ENCODE measurements at places on chromosomes 1 and 21.

DNA sequence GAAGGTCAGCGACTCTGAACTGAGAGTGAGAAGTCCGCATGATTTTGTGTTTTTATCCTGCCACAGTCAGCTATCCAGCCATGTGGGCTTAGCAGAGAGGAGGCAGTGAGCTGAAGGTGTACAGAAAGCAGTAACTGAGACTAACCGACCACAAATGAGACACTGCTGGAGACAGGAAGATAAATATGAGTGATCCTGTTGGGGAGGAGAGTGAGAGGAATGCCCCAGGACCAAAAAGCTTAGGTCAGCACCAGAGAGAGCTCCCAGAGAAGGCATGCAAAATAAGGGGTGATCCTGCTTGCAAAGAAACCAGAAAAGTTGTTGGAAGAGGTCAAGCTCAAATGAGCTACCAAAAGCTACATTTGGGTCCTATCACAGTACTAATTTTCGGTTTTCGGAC is 63.7 kb downstream of the HLCS start:
- no peak for DNase-seq

DNA sequence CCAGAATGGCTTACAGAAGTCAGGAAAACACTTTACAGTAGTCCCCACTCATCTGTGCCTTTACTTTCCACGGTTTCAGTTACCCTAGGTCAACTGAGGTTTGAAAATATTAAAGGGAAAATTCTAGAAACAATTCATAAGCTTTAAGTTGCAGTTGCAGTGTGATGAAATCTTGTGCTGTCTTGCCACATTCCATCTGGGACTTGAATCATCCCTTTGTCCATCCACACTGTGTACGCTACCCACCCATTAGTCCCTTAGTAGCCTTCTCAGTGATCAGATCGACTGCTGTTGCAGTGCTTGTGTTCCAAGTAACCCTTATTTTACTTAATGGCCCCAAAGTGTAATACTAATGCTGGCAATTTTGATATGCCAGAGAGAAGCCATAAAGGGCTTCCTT is 30.5 kb downstream of the ZCCHC17 start:
- no peak for DNase-seq

DNA sequence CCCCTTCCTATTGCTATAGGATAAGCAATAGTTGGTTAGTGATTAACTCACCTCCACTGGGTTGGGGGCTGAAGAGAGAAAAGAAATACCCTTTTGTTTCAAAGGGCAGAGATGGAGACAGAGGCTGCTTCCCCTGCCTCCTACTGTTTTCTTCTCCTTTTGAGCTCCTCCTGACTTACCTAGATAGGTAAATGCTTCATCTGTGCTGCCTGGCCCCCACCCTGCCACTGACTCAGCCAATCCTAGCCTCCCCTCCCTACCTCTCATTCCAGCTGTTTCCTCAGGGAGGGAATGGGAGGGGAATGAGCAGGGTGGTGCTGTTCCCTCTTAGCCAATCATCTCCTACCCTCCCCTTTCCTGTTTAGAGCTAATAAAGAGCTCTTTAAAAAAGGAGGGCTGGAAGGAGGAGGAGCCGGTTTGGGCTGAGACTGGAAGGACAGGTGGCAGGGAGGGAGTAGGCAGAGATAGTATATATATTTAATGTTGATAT is at the start of gene C1orf116:
Gene C1orf116 (minus strand): TSS at position 229 of the 490 bp plus-strand sequence. CDS start 5,158 bp downstream, outside the sequence.
- no peak for DNase-seq

- no peak for DNase-seq
Measured at GRCh38 chr21:42601656-42602055, 51.8 kb upstream of the PDE9A start.

- DNase-seq = no peak
Measured at GRCh38 chr21:33042812-33043211, 17.1 kb downstream of the OLIG2 start.

DNA sequence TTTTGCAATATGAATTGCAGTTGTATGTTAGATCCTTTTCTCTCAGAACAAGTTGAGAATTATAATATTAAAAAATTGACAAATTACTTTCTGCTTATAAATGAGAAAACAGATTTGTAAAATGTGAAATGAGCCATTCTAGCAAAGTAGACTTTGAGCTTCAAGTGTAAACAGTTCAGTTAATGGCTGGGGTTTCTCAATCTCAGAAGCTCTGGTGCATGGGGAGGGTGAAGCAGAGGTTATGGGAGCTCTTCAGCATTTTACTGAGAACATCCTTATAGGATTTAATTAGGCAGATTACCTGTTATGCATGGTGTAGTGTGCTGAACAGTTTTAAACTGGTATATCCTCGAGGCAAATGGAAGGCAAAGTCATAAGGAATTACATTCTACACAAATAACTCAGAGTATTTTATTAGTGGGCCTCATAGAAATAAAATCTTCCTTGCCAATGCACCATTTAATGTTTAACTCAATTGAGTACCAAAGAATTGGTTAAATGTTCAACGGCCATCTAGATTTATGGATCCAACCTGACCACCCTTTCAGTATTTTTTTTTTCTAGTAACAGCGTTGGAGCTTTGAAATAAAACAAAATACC is 1143.6 kb upstream of the ADGRL2 start:
- DNase-seq = no peak

- DNase-seq = no peak
Measured at GRCh38 chr21:25563361-25564116, 43.7 kb downstream of the MRPL39 start.

DNA sequence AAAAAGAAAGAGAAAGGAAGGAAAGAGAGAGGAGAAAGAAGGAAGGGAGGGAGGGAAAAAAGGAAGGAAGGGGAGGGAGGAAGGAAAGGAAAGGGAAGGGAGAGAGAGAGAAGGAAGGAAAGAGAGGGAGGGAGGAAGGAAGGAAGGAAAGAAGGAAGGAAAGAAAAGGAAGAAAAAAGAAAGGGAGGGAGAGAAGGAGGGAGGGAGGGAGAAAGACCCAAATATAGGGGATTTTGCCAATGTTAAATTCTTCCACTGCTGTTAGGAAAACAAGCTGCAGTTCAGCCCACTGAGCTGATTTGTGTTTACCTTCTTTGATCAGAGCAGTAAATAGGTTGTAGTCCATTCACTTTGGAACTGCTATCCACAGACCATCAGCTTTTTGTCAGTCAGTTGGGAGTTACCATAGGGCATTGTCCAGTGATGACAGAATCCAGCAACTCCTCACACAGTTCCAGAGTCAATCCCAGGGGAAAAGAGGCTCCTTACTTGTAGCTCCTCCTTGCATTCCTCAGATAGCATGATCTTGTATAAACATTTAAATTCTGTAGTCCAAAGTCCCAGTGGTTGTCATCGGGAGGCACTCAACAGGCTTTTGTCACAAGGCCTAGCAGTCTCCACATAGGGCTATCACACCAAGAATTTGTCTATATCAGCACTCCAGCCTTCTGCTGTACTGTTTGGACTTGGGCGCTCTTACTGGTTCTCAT is 13.5 kb upstream of the PPP1R8 start:
- no peak for DNase-seq
